Stimulated activated CD8-positive, alpha-beta memory T cell treated with anti-CD3 and anti-CD28 coated beads, Interleukin-7, amount 100 ng/mL, for 1 hour (primary cell): ENCODE measurements at places on chromosomes 6 and 20.

GRCh38 chr6:79373246-79373645, 138.8 kb upstream of the HMGN3 start:
- no peak for DNase-seq

DNA sequence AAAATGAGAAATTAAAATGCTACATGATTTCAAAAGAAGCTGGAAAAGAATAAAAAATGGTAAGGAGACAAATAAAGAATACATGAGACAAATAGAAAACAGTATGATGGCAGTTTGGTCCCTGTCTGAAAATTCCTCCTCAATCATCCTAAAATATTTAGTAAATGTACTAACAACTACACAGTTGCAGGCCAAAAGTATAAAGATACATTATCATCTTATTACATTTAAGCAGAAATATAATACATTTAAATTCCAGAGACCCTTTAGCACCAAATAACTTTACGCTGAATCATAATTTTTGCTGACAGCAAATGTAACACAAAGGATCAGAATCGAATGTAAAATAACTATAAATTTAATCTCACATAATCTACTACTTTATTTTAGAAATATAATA, 4.4 kb downstream of the HMGCLL1 start:
- no peak for DNase-seq

GRCh38 chr6:107079429-107079828, 35.9 kb downstream of the BEND3 start:
- no peak for DNase-seq

- DNase-seq: no peak
Observed at GRCh38 chr6:110340392-110340965, 17.7 kb downstream of the METTL24 start.

- DNase-seq: no peak
Observed at GRCh38 chr6:3751077-3751729, at the start of gene PXDC1. Gene PXDC1 (minus strand): TSS chr6:3751713. CDS start chr6:3751531, 182 bp downstream.

- no peak for DNase-seq
Observed at GRCh38 chr20:42598581-42598980, 591.1 kb downstream of the PTPRT start.

GRCh38 chr6:26097268-26097875, 10.1 kb downstream of the HFE start:
- DNase-seq: peak; percentile 30

DNA sequence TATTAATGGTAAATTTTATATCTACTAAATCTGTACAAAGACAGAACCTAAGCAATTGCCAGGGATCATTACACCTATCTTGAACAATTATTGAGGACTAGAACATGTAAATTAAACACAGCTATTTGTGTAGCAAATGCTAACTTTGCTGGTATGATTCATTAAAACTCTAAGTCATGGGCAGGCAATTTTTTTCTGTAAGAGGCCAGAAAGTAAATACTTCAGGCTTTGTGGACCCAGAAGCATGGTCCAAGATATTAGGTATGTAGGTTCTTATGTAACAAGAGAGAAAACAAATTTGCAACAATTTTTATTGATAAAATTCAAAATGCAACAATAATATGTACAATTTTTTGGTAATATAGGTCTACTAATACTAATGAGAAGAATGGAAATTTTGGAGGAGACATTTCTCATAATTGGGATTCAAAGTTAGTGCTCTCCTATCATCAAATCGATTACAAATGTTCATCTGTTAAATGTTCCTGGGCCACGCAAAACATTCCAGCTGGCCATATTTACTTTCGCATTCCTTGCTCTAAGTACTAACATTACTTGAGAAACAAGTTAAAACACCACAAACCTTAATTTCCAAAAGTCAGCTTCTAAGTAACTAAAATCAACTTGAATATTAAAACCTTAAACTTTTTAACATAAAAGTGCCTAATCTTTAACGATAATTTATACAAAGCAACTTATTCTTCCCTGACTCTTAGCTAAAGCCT, 4.3 kb downstream of the TMEM30A start:
- no peak for DNase-seq

GRCh38 chr20:54208548-54209176, 775 bp downstream of the PFDN4 start:
- DNase-seq: no peak

DNA sequence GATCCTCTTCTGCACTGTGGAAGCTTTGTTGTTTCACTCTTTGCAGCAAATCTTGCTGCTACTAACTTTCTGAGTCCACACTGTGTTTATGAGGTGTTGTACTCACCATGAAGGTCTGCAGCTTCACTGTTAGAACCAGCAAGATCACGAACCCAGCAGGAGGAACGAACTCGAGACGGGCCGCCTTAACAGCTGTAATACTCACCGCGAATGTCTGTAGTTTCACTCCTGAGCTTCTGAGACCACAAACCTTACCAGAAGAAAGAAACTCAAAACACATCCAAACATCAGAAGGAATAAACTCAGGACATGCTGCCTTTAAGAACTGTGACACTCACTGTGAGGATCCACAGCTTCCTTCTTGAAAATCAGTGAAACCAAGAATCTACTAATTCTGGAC, 48.1 kb upstream of the MBOAT1 start:
- DNase-seq: no peak

DNA sequence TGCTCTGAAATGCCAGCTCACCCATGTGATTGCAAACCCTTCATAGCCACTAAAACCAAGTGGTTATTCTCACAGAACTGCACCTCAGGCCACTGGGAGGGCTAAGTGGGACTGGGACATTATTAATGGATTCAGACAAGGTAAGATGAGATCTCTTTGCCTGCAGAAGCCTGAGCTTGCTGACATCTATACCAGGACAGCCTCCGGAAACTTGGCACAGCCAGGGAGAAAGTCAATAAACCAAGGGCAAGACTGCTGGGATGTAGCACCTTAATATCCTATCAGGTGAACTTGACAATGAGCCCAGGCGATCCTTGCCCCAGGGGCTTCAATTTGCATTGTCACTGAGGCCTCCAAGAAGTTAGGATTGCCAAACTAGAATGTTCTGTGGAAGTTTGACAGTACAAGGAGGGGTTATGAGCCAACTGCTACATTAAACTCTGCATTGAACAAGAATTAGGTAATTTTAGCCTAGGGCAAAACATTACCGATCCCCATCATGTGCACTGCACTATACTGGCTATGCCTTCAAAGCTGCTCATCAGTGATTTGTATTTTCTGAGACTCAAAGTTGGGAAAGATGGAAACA, 60.1 kb upstream of the RALGAPA2 start:
- DNase-seq: no peak

DNA sequence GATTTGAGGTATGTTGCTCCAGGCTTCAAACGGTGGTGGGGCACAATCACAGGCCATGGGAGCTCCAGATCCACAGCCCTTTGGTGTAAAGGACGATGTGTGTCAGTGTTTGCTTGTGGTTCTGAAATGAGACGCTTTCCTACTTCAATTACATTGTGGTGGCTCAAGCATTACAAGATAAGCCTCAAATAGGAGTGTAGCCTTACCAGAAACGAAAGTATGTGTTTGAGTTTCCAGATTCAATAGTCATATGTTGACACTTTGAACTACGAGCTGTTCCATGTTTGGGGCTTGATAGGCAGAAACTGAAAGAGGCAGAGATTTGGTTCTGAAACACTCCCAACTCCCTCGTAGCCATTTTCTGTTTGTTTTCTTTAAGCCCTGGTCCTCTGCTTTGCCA, 187.1 kb downstream of the MYLK4 start:
- DNase-seq: no peak

DNA sequence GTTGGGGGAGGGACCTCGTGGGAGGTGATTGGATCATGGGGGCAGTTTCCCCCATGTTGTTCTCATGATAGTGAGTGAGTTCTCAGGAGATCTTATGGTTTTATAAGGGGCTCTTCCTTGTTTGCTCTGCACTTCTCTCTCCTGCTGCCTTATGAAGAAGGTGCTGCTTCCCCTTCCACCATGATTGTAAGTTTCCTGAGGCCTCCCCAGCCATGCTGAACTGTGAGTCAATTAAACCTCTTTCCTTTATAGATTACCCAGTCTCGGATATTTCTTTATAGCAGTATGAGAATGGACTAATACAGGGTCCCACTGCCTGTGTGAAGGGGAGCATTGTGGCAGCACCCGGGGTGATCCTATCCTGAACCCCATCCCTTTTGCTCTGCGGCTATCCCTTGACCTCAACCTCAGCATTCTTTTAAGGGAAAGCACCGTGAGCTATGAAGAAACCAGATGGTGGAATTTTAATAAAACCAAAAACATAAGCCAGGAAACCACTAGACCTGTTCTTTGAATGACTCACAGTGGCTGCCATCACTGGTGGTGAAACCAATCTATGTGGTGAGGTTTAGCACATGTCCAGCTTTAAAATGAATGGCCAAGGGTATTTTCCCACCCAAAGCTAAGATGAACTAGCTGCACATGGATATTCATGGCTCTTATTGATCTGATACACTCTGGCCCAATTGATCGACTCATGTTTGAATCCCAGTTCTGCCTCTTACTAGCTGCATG, 62.2 kb downstream of the ZDHHC14 start:
- DNase-seq: no peak

DNA sequence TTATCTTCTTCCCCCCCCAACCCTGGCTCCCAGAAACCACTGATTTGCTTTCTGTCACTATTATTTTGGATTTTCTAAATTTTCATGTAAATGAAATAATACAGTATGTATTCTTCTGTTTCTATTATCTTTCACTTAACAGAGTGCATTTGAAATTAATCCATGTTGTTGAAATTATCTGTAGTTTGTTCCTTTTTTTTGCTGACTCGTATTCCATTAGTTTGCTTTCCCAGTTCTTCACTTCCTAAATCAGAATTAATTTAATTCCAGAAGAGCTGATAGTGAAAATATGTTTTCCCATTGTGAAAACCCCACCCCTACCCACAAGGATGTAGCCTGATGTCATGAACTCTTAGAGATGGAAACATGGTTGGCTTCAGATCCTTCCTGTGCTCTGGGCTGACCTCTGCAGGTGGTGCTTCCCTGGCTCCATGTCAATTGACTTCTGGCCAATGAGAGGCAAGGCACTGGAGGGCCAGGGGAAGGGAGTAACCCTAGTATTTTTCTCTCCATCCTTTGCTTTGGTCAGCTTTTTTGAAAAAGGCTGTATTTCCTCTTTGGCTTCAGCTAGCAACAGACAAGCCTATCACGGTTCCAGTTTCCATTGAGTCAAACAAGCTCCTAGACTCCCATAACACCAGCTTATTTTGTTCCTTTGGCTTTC, 244.4 kb upstream of the HSF2 start:
- no peak for DNase-seq

DNA sequence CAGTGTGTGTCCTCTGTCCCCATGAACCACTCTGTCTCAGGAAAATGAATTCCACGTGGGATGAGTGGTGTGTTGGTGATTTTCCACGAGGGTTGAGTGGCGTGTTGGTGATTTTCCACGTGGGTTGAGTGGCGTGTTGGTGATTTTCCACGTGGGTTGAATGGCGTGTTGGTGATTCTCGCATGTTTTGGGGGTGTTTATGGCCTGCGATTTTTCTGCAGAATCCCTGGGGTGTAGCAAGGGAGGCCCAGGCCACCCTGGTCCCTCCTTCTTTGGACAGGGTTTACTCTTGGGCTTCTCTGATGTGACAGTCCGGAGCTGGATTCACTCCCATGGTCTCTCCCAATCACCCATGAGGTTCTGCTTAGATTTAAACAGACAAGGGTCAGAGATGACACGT, 90.6 kb upstream of the FRMD1 start:
- DNase-seq: no peak

GRCh38 chr6:111591901-111592461, 13.7 kb downstream of the TRAF3IP2 start:
- no peak for DNase-seq

DNA sequence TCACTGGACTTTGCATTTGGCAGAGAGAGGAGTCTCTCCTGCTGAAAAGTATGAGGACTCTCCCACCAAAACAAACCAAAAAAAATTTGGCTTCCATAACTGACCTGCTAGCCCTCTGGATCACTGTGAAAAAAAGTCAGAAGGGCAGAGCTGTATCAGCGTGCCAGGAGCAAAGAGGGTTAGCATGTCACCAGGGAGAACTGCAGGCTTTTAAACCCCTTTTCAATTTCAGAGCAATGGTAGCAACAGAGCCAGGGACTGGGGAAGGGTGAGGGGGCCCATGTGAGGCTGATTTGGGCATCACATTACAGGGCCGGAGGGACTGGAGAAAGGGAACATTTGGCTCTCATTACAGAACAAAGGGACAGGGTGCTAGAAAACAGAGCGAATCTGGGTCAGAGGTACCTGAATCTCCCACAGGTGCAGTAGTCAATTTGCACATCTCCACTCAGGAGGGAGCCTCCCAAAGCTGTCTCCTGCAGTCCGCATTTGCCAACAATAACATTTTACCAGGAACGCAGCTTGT, 185.7 kb upstream of the EYA4 start:
- DNase-seq: no peak

DNA sequence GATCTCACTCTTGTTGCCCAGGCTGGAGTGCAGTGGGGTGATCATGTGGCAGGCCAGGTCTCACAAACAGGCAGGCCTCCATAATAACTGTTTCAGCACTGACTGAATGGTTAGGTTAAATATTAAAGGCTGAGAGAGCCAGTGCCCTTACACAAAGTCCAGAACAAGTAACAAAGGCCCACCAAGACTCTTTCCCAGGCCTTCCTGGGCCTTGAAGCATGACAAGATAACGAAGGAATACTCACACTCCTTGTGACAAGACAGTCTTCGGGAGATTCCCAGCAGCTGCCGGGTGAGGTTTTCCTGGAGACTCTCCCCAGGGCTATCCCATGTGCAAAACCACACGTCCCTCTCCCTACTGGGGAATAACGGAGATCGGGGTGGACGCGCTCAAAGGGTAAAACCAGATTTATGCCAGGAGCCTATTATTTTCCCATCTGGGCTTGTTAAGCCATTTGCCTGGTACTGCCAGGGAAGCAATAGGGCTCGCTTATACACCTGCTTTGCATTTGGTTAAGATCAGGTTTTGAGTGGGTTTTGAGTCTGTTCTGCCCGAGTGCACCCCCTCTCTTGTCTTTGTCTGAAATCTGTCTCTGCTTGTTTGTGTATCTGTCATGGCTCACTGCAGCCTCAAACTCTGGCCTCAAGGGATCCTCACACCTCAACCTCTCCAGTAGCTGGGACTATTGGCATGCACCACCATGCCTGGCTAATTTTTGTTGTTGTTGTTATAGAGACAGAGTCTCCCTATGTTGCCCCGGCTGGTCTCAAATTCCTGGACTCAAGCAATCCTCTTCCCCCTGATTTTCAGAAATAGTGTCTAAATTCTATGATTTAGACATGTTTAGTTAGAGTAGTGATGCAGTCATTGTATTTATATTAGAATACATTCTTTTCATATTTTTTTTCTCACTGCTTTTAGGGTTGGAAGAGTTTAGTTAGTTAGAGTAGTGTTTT, 1.4 kb upstream of the ENPP3 start:
- no peak for DNase-seq

DNA sequence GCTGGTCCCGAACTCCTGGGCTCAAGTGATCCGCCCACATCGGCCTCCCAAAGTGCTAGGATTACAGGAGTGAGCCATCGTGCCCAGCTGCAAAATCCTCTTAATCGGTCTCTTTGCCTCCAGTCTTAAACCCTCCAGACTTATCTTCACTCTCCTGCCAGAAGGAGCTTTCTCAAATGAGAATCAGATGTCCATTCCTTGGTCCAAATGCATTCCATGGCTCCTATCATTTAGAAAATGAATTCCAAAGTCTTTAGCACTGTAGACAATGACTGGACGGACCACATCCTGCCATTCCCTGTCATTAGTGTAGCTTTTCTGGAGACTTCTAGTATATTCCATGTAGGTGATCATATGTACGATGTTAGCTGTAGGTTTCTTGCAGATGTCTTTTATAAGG, 141.9 kb downstream of the ID4 start:
- DNase-seq: no peak
